ENCODE measurements at places on chromosomes 1 and 21. TPM values are rescaled to one million over a fixed set of nuclear protein-coding genes. Genes with fewer than 3 reads are reported as not detected.

The MPZ gene
- total RNA-seq, result 3.1 TPM

The SLC66A1 gene
- 2.3 TPM for total RNA-seq

The ALG14 gene
- total RNA-seq, result 0.52 TPM

The CNTN2 gene
- total RNA-seq, result not detected

The PODN gene
- not detected for total RNA-seq

The PTGS2 gene
- total RNA-seq, result 0.88 TPM

The PTPRF gene
- total RNA-seq, result 0.14 TPM

The NKAIN1 gene
- not detected for total RNA-seq

The AMY2B gene
- total RNA-seq, result 31.5 TPM

The CYP4B1 gene
- not detected for total RNA-seq

The FCRL6 gene
- total RNA-seq, result 0.28 TPM

The PLA2G2F gene
- not detected for total RNA-seq

The LRRC3 gene
- 0.55 TPM for total RNA-seq

The OR2T10 gene
- not detected for total RNA-seq

The ADGRL4 gene
- not detected for total RNA-seq

The CELA2B gene
- not detected for total RNA-seq

The AADACL3 gene
- not detected for total RNA-seq

The PLA2G2D gene
- total RNA-seq, result not detected

The PLPPR4 gene
- not detected for total RNA-seq

The FALEC gene
- total RNA-seq, result not detected

The PTAFR gene
- 0.53 TPM for total RNA-seq

The TRIM46 gene
- 3.0 TPM for total RNA-seq

The SNX7 gene
- not detected for total RNA-seq

The FOXD3 gene
- not detected for total RNA-seq

The CCDC27 gene
- total RNA-seq, result not detected

The IL19 gene
- not detected for total RNA-seq

The E2F2 gene
- 0.69 TPM for total RNA-seq

The TMEM269 gene
- 0.60 TPM for total RNA-seq

The TSPEAR gene
- total RNA-seq, result not detected

The KIAA0040 gene
- 14.5 TPM for total RNA-seq

The CLCA1 gene
- not detected for total RNA-seq

The EXO1 gene
- total RNA-seq, result 1.1 TPM

The KRTAP13-2 gene
- not detected for total RNA-seq

The ELAPOR1 gene
- 14.2 TPM for total RNA-seq

The NCAM2 gene
- total RNA-seq, result not detected

The CASQ2 gene
- not detected for total RNA-seq

The KLHDC7A gene
- not detected for total RNA-seq

The FCGR3A gene
- 0.25 TPM for total RNA-seq

The AK5 gene
- 32.0 TPM for total RNA-seq

The TNN gene
- total RNA-seq, result not detected

The LMX1A gene
- not detected for total RNA-seq

The PRAMEF20 gene
- not detected for total RNA-seq
